Activated CD4-positive, alpha-beta memory T cell treated with anti-CD3 and anti-CD28 coated beads, Interleukin-2, amount 10 ng/mL, durations not matched to agents 7 days and 5 days (primary cell): ENCODE measurements at places on chromosomes 1 and 21. TPM values are rescaled to one million over a fixed set of nuclear protein-coding genes. Genes with fewer than 3 reads are reported as not detected.

DNA sequence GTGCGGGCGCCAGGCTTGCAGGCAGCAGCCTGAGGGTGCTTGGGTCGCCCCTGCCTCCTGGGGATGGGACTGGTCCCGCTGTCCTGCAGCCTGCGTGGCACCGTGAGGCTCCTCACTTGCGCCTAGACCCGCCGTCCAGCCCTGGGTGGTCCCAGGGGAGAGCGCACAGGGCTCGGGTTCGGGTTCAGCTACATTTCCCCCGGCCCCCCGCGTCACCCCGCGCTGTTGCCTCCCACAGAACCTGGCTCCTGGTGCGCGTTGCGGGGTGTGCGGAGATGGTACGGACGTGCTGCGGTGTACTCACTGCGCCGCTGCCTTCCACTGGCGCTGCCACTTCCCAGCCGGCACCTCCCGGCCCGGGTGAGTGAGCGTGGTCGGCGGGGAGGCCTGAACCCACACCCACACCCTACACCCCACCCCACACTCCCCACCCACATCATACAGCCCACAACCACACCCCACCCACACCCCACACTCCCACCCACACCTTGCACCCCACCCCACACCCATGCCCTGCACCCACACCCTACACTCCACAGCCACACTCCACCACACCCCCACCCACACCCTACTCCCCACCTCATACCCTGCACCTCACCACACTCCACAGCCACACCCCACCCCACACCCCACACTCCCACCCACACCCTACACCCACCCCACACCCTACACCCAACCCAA lies 6.2 kb upstream of the PFKL start:
- H3K27me3 ChIP-seq: no peaks in the 10 kb centered on the region
- peak; percentile 42 for DNase-seq
- peaks cover 30% of the 10 kb centered on the region for H3K4me1 ChIP-seq
- no peaks in the 10 kb centered on the region for H3K36me3 ChIP-seq
- no peak overlapping the region for H3K27ac ChIP-seq
- no peak overlapping the region for H3K4me3 ChIP-seq

DNA sequence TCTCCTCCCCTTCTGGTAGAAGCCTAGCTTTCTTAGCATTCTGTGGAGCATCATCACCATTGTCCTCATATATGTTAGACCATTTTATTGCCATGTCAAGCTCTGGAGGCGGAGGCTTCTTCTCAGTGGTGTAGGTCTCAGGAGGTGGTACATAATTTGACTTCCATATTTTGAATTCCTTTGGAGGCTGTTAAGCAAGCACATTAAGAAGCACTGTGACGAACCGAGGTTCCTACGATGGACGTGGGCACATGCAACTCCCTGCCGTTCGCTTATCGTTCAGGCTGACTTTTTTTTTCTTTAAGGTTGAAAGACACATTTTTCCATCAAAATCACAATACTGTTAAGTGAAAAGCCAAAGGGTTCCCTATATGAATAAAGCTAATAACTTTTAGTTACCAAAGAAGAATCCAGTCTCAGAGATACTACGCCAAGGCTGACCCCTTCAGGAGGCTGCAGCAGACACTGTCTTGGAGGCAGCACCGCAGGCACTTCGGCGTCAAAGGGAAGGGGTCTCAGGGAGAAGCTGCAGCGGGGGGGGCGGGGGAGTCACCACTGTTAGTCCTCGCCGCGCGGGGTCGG lies 835 bp downstream of the C1orf52 start:
- no peak for DNase-seq
- H3K36me3 ChIP-seq: peaks cover 44% of the 10 kb centered on the region
- peak overlapping the region; percentile 67 for H3K27ac ChIP-seq
- H3K27me3 ChIP-seq: no peaks in the 10 kb centered on the region
- peak overlapping the region; percentile 90 for H3K4me3 ChIP-seq
- H3K4me1 ChIP-seq: peaks cover 34% of the 10 kb centered on the region

- no peak overlapping the region for H3K4me3 ChIP-seq
- H3K27me3 ChIP-seq: peaks cover 44% of the 10 kb centered on the region
- H3K4me1 ChIP-seq: peaks cover 11% of the 10 kb centered on the region
Measured at GRCh38 chr1:247111700-247112478, 7.7 kb upstream of the ZNF669 start.

- peaks cover 6% of the 10 kb centered on the region for H3K36me3 ChIP-seq
- H3K27ac ChIP-seq: peak overlapping the region; percentile 86
- peak overlapping the region; percentile 96 for H3K4me3 ChIP-seq
- peak; percentile 63 for DNase-seq
Measured at GRCh38 chr1:12618965-12619791, 1.2 kb upstream of the DHRS3 start.

GRCh38 chr1:185696422-185697150 lies 37.6 kb upstream of the HMCN1 start:
- H3K36me3 ChIP-seq: peaks cover 11% of the 10 kb centered on the region
- no peak overlapping the region for H3K27ac ChIP-seq
- H3K4me3 ChIP-seq: no peak overlapping the region
- no peak for DNase-seq
- peaks cover 4% of the 10 kb centered on the region for H3K27me3 ChIP-seq

DNA sequence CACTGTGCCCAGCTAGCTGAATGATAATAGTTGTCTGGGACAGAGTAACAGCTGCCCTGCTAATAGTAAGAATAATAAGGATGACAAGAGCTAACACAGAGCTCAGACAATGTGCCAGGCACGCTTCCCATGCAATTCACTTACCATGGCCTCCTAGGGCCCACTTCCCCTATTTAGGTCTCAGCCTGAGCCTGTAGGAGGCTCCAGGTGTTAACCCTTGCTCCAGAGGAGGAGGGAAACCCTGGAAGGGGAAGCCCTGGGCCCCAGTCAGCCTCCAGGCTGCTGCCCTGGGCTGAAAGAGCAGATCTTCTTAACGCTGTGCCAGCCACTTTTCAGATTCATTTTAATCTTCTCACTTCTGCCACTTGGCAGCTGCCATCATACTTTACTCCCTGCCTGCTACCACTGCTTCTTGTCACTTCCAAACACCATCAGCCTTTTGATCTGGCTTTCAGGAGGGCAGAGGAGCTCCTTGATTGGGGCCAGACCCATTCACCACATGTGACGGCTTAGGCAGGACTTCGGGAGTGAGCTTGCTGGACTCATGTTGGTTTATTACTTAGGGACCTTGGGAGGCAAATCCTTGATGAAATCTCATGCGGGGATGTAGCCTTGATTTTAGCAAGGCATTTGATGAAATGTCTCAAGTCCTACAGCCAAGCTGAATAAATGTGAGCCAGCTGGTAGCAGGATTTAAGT lies 66.7 kb upstream of the PARP1 start:
- DNase-seq: no peak
- no peaks in the 10 kb centered on the region for H3K36me3 ChIP-seq
- H3K27me3 ChIP-seq: peaks cover 15% of the 10 kb centered on the region
- no peaks in the 10 kb centered on the region for H3K4me1 ChIP-seq
- no peak overlapping the region for H3K4me3 ChIP-seq
- no peak overlapping the region for H3K27ac ChIP-seq

ZSWIM5 gene
- total RNA-seq: 0.30 TPM

TRIM46 gene
- 18.3 TPM for total RNA-seq

NBPF10 gene
- total RNA-seq: 2.1 TPM

PIGR gene
- not detected for total RNA-seq
